ENCODE measurements at places on chromosomes 3 and 15. TPM values are rescaled to one million over a fixed set of nuclear protein-coding genes. Genes with fewer than 3 reads are reported as not detected.

ISLR gene
- total RNA-seq: 0.06 TPM

CYP1A1 gene
- total RNA-seq: 2.3 TPM

SUCLG2 gene
- 33.8 TPM for total RNA-seq

NR1I2 gene
- total RNA-seq: not detected

ADAMTS9 gene
- total RNA-seq: 4.4 TPM

RHOA gene
- 305 TPM for total RNA-seq

GOLGA6L4 gene
- not detected for total RNA-seq

TMEM207 gene
- not detected for total RNA-seq

CD200 gene
- not detected for total RNA-seq

GOLGA8G gene
- 0.16 TPM for total RNA-seq

SLC24A5 gene
- total RNA-seq: not detected

All from H4 (cell line).